Stimulated activated effector memory CD8-positive, alpha-beta T cell treated with anti-CD3 and anti-CD28 coated beads, Interleukin-12 subunit alpha, Interleukin-12 subunit beta, amount 100 ng/mL, for 72 hours (primary cell): ENCODE measurements at places on chromosomes 16 and 17.
A peak's percentile ranks its signal among the peaks of the same experiment; 100 is the strongest.

- peak; percentile 32 for DNase-seq
These were observed 188.2 kb downstream of the FTO start for GRCh38 chr16:53892155-53892554.

DNA sequence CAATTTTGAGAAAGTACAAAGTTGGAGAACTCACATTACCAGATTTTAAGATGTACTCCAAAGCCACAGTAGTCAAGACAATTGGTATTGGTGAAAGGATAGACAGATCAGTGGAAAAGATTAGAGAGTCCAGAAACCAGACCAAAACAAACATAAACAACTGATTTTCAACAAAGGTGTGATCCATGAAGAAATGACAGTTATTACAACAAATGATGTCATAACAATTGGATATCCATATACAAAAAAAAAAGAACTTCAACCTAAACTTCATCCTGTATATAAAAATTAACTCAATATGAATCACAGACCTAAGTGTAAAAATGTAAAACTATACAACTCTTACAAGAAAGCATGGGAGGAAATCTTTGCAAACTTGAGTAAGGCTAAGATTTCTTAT lies 8.4 kb downstream of the CEP112 start:
- no peak for DNase-seq

DNA sequence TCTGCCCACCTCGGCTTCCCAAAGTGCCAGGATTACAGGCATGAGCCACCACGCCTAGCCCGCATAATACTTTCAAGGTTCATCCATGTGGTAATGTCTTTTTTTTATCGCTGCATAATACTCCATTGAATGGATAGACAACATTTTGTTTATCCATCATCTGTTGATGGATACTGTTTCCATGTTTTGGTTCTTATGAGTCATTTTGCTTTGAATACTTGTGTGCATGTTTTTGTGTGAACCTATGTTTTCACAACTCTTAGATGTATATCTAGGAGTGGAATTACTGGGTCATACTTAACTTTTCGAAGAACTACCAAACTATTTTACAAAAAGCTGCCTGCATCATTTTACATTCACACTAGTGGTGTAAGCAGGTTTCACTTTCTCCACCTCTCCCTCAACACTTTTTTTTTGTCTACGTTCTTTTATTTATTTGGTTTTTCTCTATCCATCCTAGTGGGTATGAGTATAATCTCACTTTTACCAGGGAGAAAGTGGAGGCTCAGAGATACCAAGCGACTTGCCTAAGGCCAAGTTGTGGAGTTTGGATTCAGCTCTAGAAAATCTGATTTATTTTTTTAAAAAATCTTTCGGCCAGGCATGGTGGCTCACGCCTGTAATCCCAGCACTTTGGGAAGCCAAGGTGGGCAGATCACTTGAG lies 151.2 kb downstream of the CMIP start:
- DNase-seq: no peak

DNA sequence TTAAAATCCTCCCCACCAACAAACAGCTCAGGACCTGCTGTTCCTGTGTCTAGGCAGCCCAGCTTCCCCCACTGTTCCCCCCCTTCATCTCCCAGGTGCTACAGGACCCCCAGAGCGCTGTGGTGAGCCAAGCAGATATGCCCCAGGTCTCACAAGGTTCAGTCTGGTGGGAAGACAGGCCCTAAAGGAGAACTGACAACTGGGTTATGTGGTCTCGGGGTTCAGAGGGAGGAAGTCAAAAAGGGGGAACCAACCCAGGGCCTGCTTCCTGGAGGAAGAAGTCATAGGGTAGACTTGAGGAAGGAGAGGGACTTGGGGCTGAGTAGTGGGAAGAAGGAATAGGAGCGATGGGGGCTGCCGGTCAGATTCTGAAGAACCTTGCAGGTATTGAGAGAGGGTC lies 2.6 kb downstream of the RIPOR1 start:
- DNase-seq: no peak

DNA sequence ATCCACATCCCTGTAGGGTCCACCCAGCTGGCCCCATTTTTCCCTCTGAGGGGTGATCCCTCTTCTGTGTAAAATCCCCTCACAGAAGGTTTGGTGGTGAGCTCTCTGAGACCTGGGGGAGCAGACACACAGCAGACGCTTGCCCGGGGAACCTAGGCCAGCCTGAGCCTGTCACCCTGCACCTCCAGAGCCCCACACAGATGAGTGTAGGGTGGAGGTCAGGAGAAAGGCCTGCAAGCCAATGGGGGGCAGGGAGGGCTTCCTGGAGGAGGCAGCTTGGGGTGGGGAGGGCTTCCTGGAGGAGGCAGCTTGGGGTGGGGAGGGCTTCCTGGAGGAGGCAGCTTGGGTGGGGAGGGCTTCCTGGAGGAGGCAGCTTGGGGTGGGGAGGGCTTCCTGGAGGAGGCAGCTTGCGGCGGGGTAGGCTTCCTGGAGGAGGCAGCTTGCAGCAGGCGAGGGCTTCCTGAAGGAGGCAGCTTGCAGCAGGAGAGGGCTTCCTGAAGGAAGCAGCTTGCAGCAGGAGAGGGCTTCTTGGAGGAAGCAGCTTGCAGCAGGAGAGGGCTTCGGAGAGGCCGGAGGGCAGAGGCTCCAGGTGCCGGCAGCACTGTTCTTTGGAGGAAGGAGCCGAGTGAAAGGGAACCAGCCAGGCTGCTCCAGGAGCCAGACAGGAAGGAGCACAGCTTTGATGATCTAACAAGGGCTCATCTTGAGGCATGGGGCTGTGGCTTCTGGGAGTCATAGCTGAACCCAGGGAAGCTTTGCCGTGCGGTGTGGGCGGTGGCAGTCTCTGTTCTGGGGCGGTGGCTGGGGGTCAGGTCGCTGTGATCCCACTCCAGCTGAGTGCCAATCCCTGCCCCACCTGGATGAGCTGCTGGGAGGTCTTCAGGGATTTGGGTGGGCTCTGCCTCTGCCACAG lies 83.7 kb upstream of the ZNF469 start:
- DNase-seq: no peak

GRCh38 chr16:11699234-11699894 lies 31.1 kb downstream of the SNN start:
- no peak for DNase-seq

DNA sequence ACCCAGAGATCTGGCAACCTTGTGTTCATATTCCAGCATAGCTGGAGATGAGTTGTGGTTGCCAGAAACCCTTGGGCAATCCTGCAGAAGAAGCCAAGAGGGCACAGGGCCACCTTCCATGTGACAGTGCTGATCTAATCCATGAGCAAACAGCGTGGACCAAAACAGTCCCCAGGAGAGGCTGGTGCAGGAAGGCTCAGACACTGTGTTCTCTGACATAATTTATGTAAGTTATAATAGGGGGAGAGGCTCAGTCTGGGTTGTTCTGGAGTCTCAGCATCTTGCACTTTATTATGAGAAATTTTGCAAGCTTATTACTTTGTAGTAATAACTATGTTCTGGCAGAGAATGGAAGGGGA lies 273.9 kb downstream of the HAPSTR1 start:
- no peak for DNase-seq

DNA sequence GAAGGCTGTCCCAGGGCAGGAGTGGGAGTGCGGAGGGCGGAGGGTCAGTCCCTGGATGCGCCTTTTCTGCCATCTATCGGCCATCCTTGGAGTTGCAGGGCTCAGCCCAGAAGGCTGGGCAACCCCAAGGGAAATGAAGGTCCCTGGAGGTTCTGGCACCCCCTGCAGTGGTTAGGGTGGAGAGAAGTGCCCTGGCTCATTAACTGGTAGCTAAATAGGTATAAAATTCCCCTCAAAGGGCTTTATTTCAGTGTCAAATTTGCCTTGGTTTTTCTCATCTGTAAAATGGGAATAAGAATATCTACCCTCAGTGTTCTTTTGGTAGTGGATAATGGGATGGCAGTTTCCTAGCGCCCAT lies 22.4 kb downstream of the C17orf75 start:
- peak; percentile 93 for DNase-seq

DNA sequence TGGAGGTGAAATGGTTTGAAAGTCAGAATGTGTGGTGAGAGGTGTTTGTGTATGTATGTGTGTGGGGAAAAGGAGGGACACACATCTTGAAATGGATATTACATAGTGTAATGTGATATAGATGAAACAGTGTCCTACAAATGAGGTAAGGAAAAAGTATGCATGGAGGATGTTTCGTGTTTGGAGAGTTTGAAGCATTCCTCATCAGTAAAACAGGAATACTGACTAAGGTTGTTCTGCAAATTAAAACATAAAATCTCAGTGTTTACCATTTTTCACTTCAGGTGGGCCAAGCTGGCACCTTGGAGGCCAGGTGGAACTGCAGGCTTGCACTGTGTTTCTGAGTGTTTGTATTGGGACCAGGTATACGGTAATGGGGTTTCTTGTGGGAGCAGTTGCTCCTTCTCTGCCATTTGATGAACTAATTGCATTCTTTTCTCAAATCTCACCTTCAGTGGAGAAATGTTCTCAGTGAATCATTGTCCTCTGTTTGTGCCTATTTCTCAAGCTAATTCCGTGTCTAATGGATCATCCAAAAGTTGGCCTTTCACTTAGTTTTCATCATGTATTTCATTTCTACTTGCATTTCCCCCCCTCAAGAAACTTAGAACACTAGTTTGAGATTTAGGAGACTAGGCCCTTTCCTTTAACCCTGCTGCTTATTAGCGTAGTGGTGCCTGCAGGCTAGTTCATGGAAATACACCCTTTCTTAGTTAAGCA lies 8.2 kb upstream of the TBKBP1 start:
- DNase-seq: no peak

- no peak for DNase-seq
These were observed 2.1 kb downstream of the SPAG9 start for GRCh38 chr17:51118330-51119195.

DNA sequence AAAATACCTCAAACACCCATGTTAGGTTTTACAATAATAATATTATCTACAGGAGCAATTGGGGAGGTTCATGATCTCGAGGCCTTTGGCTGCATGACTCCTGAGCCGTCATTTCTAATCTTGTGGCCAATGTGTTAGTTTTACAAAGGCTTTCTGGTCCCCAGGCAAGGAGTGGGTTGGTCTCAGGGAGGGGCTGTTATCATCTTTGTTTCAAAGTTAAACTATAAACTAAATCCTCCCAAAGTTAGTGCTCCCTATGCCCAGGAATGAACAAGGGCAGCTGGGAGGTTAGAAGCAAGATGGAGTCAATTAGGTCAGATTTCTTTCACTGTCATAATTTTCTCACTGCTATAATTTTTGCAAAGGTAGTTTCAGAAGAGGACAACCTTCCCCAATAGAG lies 9.1 kb upstream of the CCL5 start:
- DNase-seq: no peak

DNA sequence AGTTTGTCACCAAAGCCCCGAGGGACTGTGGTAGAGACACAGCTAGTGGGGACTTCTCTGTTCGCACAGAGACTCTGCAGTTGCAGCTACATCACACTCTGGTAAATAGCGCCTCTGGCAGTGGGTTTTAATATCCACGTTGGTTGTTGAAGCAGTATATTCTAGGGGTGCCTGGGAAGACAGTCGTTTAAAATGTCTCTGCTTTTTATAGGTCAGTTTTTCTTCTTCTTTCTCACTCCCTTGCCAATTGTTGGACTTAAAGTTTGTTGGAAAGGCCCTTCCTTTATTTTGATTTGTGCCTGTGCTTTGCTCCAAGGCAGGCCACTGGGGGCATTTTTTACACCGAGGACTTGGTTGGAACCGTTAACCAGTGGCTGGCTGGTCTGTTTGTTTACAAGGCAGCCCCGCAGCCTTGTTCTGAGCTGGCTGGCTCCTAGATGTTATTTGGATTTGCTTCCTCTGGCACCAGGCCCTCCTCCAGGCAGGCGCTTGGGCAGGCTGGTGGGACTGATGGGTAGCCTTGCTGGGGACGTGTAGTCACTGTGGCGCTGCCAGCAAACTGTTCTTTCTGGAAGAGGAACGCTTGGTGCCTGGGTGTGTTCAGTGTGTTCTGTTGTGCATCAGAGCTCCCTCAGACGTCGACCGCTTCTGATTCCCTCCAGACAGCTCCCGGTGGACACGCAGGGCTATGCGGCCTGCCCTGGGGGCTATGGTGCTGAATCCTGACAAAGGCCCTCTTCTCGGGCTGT lies 218.2 kb upstream of the CHMP6 start:
- no peak for DNase-seq

DNA sequence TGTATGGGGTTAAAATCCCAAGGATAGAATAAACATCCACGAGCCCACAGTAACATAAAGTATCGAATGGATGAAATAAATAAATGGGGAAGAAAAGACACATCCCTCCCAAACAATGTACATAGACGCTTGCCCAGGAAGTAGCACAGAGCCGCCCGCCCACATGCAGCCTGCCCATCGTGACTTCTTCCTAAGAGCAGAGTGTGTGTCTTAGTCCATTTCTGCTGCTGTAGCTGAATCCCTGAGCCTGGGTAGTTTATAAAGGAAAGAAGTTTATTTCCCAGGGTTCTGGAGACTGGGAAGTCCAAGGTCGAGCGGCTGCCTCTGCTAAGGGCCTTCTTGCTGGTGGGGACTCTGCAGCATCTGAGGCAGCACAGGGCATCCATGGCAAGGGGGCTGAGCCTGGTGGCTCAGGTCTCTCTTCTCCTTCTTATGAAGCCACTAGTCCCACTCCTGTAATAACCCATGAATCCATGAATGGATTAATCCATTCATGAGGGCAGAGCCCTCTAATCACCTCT lies 39.4 kb upstream of the ZNF469 start:
- DNase-seq: no peak

DNA sequence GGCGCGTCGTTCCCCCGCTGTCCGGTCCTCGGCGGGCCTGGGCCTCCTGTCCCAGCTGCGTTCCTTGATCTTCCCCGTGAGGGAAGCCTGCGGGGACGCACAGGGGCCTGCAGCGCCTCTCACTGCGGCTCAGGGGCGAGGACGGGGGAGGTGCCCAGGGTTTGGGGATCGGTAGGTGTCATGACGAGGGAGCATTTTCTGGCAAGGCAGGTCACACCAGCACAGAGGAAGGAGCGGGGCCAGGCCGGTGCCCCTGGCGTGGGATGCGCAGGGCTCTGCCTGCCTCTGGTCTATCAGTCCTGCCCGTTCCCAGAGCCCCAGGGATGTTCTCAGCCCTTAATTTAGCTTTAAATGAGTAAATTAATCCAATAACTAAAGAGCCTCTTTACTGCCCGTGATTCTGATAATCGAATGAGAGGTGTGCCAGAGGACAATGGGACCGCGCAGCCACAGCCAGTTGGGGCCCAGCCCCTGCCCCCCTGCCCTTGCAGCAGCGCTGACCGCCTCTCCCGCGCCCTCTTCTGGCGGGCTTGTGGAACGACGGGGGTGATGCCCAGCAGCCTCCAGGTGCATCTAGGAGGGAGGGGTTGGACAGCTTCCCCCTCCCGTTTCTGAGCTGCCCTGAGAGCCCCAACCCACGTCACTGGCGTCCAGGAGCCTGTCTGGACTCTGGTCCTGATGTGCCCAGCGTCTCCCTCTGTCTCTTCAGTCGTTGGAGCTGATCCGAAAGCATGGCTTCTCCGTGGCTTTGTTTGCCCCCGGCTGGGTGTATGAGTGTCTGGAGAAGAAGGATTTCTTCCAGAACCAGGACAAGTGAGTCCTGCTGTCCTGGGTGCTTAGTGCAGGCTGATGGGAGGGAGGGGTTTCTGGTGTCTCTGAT lies 7.9 kb downstream of the ENGASE start:
- peak; percentile 74 for DNase-seq

DNA sequence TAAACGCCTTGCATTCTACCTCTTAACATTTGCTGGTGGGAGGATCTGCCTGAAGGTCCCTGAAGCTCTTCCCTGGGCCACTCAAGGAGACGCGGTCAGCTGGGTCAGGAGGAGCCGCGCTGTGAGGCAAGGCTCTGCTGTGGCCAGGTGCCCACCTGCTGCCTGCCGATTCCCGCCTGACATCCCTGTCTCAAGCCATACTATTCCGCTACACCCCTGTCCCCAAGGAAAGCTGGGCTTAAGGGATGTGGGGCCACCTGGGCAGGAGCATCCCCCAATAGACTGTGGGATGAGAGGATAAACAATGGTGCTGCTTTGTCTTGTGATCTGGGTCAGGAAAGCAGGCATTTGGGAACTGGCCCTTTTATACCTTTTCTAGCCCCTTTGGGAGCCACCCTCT lies 5.1 kb downstream of the TPPP3 start:
- DNase-seq: no peak

- no peak for DNase-seq
These were observed 14.9 kb downstream of the IGFBP4 start for GRCh38 chr17:40457964-40458791.
